ENCODE measurements at places on chromosomes 1 and 21. TPM values are rescaled to one million over a fixed set of nuclear protein-coding genes. Genes with fewer than 3 reads are reported as not detected.

PLA2G4A gene
- 0.12 TPM for total RNA-seq

DNA sequence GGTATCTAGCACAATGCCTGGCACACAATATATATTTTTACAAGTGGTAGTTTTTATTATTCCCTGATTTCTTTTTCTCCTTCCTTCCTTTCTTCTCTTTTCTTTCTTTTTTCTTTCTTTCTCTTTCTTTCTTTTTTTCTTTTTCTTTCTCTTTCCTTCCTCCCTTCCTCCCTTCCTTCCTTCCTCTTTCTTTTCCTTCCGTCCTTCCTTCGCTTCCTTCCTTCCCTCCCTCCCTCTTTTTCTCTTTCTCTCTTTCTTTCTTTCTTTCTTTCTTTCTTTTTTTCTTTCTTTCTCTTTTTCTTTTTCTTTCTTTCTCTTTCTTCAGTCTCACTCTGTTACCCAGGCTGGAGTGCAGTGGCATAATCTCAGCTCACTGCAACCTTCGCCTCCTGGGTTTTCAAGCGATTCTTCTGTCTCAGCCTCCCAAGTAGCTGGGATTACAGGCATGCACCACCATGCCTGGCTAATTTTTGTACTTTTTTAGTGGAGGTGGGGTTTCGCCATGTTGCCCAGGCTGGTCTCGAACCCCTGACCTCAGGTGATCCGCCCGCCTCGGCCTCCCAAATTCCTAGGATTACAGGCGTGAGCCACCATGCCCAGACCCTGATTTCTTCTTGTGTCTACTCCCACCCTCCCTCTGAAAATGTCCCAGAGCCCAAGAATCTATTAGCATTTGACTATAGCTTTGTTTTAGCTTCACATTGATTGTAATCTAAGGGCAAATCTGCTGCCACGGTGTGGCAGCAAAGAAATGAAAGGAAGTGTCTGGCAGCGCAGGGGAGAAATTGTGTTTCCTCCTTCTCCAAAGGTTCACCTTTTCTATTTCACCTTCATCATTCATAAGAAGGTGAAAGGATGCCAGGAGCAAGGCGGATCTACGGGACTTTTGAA lies 19.9 kb upstream of the ABCB10 start:
- H3K36me3 ChIP-seq = no peaks in the 10 kb centered on the region
- peaks cover 5% of the 10 kb centered on the region for H3K27me3 ChIP-seq
- H3K4me3 ChIP-seq = no peak overlapping the region
- H3K27ac ChIP-seq = no peak overlapping the region
- H3K4me1 ChIP-seq = peaks cover 3% of the 10 kb centered on the region
- no peak for DNase-seq

TRIM58 gene
- total RNA-seq = 0.17 TPM

FMN2 gene
- not detected for total RNA-seq

S1PR1 gene
- 129 TPM for total RNA-seq

GRCh38 chr1:110133436-110133835 lies 16.9 kb upstream of the SLC6A17 start:
- no peak for DNase-seq
- H3K27me3 ChIP-seq = peaks cover 40% of the 10 kb centered on the region
- no peaks in the 10 kb centered on the region for H3K36me3 ChIP-seq
- peaks cover 10% of the 10 kb centered on the region for H3K4me1 ChIP-seq
- H3K4me3 ChIP-seq = no peak overlapping the region
- no peak overlapping the region for H3K27ac ChIP-seq

DNA sequence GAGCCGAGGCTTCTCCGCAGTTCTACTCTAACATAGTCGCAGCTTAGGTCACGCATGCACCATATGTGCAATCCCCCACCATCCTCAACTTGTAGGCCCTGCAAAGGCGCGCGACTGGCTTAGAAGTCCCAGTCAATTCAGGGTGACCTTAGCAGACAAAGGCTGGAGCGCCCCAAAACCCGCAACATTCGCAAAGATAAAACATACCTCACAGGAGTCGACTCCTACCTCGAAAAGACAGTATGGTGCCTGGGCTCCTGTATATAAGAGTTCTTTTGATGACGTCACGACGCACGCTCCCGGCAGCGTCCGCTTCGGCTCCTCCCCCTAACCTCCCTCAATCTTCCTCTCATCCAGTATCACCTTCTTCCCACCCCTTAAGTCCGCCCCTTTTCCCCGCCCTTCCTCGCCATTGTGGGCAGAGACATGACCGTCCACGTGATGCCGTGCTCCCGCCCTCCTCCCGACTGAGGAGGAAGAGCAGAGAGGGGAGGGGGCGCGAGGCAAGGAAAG lies at the start of gene GAS5:
Gene GAS5 (minus strand): TSS at position 237 of the 513 bp plus-strand sequence.
- H3K27ac ChIP-seq = peak within 1 kb of the TSS; percentile 98
- H3K27me3 ChIP-seq = no peaks in the 10 kb centered on the region
- peak; percentile 100 for DNase-seq
- H3K4me3 ChIP-seq = peak within 1 kb of the TSS; percentile 94
- peaks cover 51% of the 10 kb centered on the region for H3K4me1 ChIP-seq
- peaks cover 58% of the 10 kb centered on the region for H3K36me3 ChIP-seq

DNA sequence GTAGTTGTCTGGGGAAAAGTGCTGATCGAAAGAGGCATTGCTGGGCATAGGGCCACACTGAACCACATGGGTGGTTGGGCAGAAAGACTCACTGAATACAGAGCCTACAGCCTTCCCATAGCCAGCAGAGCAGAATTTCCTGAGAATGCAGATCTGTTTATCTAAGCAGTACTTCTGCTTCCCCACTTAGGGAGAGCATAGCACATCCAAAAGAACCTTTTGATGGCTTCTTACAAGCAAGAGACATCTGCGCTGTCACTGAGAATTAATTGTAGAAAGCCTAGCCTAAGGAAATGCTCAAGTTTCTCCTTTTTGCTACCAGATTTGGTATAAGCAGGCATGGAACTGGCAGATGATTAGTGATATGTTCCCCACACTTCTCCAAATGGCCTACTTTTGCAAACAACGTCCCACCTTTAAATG lies 13.0 kb upstream of the KLHDC8A start:
- H3K36me3 ChIP-seq = no peaks in the 10 kb centered on the region
- no peak overlapping the region for H3K4me3 ChIP-seq
- peaks cover 10% of the 10 kb centered on the region for H3K4me1 ChIP-seq
- no peak overlapping the region for H3K27ac ChIP-seq
- H3K27me3 ChIP-seq = no peaks in the 10 kb centered on the region

TSTD1 gene
- total RNA-seq = 50.3 TPM

LRRC38 gene
- not detected for total RNA-seq

PPFIA4 gene
- total RNA-seq = 4.5 TPM

FCER1G gene
- total RNA-seq = 0.74 TPM

C1orf185 gene
- not detected for total RNA-seq

USP24 gene
- total RNA-seq = 39.7 TPM

JAM2 gene
- 0.27 TPM for total RNA-seq

DNA sequence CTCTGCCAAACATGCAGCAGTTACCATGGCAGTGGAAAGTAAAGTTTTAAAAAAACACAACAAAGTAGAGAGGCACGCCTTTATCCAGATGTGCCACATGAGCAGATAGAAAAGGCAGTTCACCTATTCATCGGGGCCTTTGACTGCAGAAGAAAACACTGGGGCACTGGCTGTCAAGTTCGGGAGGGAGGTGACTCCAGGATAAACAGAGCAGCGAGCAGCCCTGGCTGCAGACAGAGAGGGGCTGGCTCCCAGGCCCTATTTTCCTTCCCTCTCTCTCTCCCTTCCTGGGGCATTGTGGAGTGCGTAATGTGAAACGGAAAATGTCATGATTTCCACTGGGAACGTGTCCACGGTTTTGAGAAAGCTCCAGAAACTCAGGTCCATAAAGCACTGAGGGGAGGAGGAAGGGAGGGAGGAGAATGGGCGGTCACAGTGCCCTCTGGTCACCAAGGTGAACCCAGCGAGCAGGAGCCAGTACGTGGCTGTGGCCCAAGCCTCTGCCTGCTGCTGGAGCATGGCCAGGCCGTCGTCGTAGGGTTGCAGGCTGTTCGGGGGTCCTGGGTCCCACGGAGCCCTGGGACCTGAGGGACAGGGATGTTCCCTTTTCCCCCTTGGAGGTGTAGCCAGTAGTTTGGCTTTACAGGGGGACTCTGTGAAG lies 114.7 kb upstream of the IRF2BP2 start:
- no peaks in the 10 kb centered on the region for H3K27me3 ChIP-seq
- H3K4me1 ChIP-seq = peaks cover 66% of the 10 kb centered on the region
- peak overlapping the region; percentile 97 for H3K27ac ChIP-seq

OR2T11 gene
- not detected for total RNA-seq

- no peak overlapping the region for H3K27ac ChIP-seq
- H3K36me3 ChIP-seq = peaks cover 6% of the 10 kb centered on the region
- H3K4me1 ChIP-seq = peaks cover 3% of the 10 kb centered on the region
- no peak overlapping the region for H3K4me3 ChIP-seq
Measured at GRCh38 chr1:235404190-235404589, 37.0 kb downstream of the TBCE start.

DNA sequence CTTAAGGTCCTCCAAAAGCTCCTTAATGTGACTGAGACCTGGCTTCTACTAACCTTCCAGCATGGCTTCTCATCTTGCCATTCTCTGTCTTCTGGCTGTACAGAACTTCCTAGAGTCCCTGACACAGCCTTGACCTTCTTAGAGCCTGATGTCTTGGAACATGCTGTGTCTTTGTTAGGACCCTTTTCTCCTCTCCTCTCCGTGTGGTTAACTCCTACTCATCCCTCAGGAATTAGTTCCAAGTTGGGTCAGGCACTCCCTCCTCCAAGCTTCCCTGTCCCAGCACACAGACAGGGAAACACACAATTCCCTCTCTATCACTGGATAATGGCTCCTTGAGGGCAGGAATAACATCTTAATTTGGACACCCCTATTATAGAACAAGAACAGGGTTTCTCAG lies 275.4 kb upstream of the USP24 start:
- no peaks in the 10 kb centered on the region for H3K36me3 ChIP-seq
- no peaks in the 10 kb centered on the region for H3K27me3 ChIP-seq
- no peak overlapping the region for H3K27ac ChIP-seq
- no peak for DNase-seq

DAP3 gene
- total RNA-seq = 137 TPM

PADI4 gene
- total RNA-seq = 1.8 TPM

GRCh38 chr1:224564454-224565084 lies 51.5 kb upstream of the CNIH3 start:
- no peak for DNase-seq
- H3K36me3 ChIP-seq = no peaks in the 10 kb centered on the region
- no peak overlapping the region for H3K4me3 ChIP-seq
- H3K4me1 ChIP-seq = no peaks in the 10 kb centered on the region
- no peak overlapping the region for H3K27ac ChIP-seq

All from activated naive CD4-positive, alpha-beta T cell treated with anti-CD3 and anti-CD28 coated beads for 36 hours (primary cell).